Epithelial cell of prostate (primary cell): ENCODE measurements at places on chromosomes 5 and 9.

DNA sequence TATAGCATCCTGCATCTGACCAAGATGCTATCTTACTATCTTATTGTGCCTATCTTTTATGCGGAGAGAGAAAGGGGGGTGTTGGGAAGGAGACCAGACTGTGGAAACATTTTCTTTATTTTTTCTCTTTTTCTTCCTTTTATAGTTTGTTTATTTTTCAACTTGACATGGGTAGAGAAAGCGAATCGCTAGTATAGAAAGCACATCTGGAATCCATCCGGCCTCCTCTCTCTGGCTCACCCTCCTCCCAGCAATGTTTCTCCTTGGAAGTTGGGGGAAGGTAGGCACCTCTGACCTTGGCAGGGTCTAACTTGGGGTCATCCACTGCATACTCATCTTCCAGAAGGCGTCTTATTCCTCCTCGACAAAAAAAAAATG lies 3.9 kb downstream of the S1PR3 start:
- no peak for DNase-seq

DNA sequence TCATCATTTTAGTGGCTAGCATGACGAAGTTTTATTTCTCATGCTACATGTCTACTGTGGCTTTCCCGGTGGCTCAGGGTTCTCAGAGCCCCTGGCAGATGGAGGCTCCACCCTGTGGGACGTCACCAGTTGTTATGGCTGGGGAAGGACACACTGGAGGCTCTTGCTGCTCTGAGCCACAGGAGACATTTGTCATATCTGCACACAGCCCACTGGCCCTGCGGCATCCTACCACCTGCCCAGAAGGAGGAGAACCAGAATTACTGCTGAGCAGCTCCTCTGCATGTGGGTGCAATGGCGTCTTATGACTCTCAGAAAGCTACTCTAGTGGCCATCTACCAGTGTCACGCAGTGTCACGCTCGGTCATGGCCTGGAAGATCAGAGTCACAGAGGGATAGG lies 6.6 kb downstream of the OR13J1 start:
- DNase-seq: no peak

GRCh38 chr5:152532714-152533113 lies 127.6 kb upstream of the NMUR2 start:
- no peak for DNase-seq

- no peak for DNase-seq
Measured at GRCh38 chr5:115673596-115673995, 47.8 kb upstream of the TMED7 start.

DNA sequence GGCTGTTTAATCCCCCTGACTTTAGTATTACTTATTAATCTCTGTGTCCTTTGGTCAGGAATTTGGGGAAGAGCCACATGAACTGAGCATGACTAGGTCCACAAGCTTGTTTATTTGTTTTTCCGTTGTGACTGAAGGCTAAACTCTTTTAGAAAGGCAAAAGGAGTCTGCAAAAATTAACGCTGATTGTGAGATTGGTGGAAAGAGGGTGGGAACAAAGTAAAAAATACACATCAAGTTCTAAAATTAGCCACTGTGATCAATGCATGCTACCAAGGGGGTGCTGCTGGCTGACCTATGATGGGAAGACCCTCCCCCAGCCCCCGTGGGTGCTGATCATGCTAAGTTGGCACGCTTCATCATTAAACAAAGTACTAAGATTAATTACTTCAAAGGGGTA lies 356.8 kb downstream of the ADGRV1 start:
- no peak for DNase-seq

DNA sequence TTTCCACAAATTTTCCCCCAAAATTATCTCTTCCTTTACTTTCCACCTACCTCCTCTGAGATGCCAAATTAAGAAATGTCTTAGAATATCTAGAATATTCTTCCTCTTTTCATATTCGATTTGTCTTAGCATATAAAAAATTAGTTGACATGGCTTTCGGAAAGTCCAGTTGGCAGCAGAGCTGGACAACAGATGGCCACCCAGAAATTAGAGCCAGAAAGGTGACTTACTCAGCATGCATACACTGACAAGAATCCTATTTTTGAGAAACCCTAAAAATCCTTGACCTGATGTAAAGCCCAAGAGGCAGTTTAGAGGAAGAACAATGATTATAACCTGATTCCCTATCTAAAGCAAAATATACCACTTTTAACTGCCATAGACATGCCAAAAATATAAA lies 22.0 kb downstream of the TMEM167A start:
- no peak for DNase-seq

DNA sequence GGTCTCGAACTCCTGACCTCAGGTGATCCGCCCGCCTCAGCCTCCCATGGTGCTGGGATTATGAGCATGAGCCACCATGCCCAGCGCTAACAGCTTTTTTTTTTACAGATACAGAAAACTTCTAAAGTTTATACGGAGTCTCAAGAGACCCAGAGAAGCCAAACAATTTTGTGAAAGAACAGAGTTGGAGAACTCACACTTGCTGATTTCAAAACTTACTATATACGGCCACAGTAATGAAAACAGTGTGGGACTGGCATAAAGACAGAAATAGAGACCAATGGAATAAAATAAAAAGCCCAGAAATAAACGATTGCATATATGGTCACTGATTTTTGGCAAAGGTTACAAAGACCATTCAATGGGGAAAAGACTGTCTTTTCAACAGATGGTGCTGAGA lies 85.6 kb upstream of the CACNA1B start:
- DNase-seq: no peak

DNA sequence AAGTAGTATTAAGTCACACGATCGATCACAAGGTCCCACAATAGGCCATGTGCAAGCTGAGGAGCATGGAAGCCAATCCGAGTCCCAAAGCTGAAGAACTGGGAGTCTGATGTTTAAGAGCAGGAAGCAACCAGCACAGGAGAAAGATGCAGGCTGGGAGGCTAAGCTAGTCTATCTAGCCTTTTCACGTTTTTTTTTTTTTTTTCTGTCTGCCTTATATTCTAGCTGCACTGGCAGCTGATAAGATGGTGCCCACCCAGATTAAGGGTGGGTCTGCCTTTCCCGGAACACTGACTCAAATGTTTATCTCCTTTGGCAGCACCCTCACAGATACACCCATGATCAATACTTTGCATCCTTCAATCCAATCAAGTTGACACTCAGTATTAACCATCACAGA lies 6.5 kb downstream of the PPIP5K2 start:
- DNase-seq: no peak

GRCh38 chr9:88396836-88397577 lies 8.8 kb downstream of the SPIN1 start:
- DNase-seq: no peak

DNA sequence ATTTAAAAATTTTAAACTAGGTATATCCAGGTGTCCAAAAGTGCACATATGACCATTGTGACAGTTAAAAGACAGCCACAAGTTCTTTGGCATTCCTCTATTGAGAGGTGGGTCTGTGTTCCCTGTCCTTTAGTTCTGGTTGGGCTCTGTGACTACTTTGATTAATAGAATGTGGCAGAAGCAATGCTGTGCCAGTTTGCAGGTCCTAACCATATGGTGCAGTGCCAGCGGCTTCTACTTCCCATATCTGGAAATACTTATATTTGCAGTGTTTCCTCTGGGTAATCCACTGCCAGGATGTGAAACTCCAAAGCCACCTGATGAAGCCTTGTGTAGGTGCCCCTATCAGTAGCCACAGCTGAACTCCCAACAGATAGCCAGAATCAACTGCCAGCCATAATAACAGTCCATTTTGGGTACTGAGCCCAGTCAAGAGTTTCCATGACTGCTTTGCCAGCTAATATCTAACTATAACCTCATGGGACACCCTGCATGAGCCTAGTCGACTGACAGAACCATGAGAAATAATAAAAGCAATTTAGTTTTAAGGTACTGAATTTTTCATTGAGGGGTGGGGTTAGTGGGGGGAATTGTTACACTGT lies 361.0 kb upstream of the SEMA6A start:
- no peak for DNase-seq

GRCh38 chr5:87263498-87263897 lies 4.2 kb upstream of the RASA1 start:
- DNase-seq: no peak

DNA sequence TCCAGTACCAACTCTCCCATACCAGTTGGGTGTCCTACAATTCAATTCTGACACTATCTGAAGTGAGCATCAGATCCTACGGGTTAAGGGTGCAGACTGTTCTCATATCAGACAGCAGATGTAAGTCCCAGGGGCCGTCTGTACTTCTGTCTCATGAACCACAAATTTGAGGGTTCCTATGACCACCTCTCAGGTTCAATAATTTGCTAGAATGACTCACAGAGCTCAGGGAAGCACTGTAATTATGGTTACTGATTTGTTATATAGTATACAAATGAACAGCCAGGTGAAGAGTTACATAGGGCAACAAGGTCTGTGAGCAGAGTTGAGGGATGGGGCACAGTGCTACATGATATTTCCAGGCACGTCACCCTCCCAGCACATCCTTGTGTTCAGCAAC lies 499.1 kb downstream of the DMAC1 start:
- no peak for DNase-seq

- no peak for DNase-seq
Measured at GRCh38 chr5:148730942-148731898, 76.9 kb upstream of the HTR4 start.

GRCh38 chr5:113935453-113935852 lies 422.0 kb downstream of the YTHDC2 start:
- no peak for DNase-seq

GRCh38 chr5:143755966-143756365 lies 56.0 kb upstream of the HMHB1 start:
- DNase-seq: no peak

DNA sequence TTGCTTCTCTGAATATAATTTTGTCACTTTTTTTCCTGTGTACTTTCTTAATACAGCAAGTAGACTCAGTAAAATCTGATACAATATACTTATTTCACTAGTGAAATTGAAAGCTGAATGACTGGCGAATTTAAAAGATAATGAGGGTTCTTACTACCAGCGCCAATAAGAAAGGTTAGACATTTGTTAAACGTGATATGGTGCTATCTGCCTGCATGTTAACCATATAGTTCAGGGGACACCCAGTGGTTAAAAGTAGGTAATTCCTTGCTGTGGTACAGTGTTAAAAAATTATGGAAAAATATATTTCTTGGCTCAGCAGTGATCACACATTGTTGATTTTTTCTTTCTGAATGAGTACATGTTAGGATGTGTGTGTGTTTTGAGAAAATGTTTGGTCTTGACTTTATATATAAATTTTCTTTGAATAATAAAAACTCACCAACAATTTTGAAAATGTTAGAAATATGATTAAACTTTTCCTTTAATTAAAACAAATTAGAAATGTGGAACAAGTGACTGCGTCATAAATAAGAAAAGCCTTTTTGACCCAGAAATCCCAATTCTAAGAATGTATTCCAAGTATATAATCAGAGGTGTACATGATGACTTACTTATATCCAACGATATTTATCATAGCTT lies 25.8 kb downstream of the CAST start:
- no peak for DNase-seq

- DNase-seq: no peak
Measured at GRCh38 chr5:82855893-82856550, 221.2 kb downstream of the TMEM167A start.

DNA sequence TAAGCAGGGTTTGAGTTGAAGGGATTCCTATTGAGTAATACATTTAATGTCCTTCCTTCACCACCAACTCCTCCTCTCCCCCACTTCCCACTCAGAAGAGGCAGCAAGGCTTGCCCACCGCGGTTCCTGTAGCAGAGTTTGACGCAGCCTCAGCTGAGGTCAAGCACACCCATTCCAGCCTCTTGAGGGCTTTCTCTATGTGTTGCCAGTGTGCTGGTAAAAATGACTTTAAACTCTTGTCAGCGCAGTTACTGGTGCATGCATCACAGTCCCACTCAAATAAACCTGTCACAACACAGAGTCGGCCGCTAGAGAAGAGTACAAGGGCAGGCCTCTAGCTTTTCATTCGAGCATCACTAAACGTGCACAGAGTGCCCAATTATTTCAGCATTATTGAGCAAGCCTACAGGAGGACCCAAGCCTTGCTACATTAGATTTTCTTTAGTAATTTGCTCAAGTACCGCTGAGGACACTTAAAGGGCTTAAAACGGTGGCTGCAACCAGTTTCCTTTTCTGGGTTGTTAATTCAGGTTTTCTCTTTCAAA lies 79.6 kb downstream of the TLE4 start:
- no peak for DNase-seq

DNA sequence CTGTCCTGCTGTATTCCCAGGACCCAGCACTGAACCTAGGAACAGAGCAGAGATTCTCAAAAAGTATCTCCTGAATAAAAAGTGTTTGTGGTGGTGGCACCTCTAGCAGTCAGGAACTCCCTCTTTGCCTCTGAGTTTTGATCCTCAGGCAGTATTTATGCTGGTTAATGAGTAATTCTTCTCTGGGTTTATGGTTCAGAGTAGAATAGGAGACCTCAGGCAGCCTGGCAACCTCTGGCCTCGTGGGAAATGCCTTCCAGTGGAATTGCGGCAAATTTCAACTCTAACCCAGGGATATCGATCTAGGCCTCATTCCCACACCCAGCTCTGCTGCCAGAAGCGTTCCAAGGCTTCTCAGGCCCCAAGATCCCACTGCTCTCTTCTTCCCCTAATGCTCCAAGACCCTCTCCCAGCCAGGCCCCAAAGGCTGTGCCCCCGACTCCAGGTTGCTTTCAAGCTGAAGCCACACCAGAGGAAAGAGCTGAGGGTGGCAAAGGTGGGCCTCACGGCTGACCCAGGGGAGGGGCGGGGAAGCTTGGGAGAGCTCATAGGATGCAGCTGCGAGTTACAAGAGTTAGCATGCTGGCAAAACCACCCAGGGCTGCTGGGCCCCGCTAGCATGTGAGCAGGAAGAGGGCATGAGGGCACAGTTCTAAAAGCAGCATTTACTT lies 10.9 kb upstream of the HDHD3 start:
- no peak for DNase-seq

GRCh38 chr9:133224762-133225161 lies 15.7 kb upstream of the OBP2B start:
- no peak for DNase-seq

- DNase-seq: no peak
Measured at GRCh38 chr5:109161914-109162683, 247.7 kb downstream of the PJA2 start.

GRCh38 chr5:168393773-168394172 lies 92.5 kb upstream of the RARS1 start:
- DNase-seq: no peak

DNA sequence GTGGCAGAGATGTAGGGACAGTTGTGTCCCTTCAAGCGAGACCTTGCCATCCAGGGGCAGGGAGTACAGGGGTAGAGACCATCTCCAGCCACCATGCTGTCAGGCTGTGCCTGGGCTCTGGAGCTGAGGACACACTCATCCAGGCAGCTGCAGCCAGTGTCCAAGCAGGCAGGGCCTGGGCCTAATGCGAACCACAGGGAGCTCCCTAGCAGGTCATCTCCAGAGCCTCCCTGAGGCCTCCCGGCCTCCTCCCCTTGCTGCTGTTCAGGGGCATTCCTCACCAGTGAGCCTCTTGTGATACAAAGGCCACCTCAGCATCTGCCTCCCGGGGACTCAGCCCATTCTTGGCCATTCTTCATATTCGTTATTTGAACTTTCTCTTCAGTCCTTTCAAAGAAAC lies 35.0 kb downstream of the TPPP start:
- no peak for DNase-seq

DNA sequence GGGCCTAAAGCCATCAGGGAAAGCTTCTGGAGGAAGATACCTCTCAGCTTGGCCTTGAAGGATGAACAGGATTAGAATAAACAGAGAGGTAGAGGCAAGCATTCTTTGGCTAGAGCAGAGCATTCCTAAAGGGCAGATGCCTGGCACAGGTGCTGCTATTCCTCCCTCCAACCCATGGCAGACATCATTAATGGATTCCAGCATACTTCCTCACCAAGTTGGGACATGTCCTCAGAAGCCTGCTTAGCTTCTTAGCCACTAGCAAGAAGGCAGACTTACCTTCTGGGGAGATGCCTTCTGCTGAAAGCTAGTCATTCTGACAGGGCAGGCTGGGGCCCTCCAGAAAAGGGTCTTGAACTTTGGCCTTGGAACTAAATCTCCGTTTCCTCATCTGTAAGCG lies 122.0 kb downstream of the RGS3 start:
- no peak for DNase-seq
